H9 (cell line): ENCODE measurements at places on chromosomes 4 and X.

- no peak for DNase-seq
Measured at GRCh38 chr4:143026459-143027170, 158.1 kb upstream of the USP38 start.

- DNase-seq = no peak
Measured at GRCh38 chr4:77344001-77344400, 187.0 kb downstream of the CCNG2 start.

DNA sequence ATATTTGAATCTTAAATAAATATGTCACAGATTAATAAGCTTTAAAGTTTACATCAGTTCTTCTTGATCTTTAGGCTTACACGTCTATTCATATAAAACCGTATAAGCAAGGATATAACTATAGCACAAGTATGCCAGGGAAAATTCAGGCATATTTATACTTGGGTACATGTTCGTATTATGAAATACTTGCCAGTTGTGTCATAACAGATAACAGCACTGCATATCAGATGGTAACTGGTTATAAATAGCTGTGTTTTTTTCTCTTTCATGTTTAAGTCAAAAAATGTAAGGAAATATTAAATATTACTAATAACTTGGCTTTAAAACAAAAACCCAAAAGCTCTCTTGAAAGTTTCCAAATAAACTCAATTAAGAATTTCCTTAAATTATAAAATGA, 17.5 kb downstream of the BRWD3 start:
- DNase-seq = no peak

- no peak for DNase-seq
Measured at GRCh38 chrX:112704187-112704586, 24.4 kb upstream of the LHFPL1 start.

GRCh38 chrX:79366873-79367749, at the start of gene ITM2A:
Gene ITM2A, minus strand, starts transcription at chrX:79367334. Its CDS starts 119 bp downstream, at chrX:79367215.
- peak; percentile 60 for DNase-seq

GRCh38 chr4:153573881-153574802, 108.0 kb downstream of the TMEM131L start:
- no peak for DNase-seq

DNA sequence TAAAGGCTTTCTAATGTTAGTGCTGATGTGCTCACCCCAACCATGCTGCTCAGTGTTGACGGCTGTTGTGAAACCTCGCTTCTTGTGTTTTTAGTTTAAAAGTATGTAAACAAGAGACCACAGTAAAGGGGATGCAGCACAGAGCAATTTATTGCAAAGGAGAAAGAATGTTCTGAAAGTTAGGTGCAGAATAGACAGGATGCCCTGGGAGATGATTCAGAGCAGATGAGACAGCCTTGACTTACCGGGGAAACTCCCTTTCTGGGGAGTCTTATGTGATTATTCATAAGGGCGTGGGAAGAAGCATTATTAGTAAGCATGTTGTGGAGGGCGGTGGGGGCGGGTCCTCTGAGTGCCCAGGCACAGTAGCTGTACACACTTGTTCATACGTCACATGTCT, 47.7 kb downstream of the EVC start:
- DNase-seq = no peak

GRCh38 chrX:133868682-133869081, 116.7 kb downstream of the GPC3 start:
- no peak for DNase-seq

GRCh38 chrX:23118890-23119527, 119.2 kb downstream of the DDX53 start:
- peak; percentile 40 for DNase-seq

- DNase-seq = no peak
Measured at GRCh38 chr4:10647846-10648245, 36.7 kb downstream of the CLNK start.

DNA sequence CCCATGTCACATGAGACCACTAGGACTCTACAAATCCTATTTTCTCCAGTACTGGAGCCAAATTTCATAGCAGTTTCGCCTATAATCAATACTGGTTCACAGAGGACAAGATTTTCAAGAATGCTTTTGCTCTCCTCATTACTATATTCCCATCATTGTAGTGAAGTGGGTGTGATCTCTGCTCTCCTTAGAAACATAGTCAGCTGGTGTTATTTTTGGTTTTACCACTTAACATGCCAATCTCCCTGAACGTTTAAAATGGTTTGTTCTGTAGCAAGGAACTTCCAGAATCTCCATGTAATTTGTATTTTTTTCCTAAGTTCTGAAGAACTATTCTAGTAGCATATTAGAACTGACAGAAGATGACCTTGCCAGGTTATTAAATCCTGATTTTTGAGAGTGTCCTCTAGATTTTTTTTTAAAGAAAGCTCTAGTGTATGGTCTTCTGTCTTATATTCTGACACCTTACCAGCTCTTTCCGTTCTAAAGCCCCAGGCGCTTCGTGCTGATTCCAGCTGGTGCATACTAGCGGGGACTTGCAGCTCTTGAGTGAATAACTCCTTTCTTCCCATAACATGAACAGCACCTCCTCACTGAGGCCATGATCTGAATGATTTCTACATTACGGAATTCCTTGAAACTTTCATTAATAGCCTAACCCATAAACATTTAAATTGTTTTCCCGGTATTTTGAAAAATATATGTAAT, 1372.9 kb downstream of the TECRL start:
- DNase-seq = no peak

GRCh38 chr4:108619372-108620100, 840 bp upstream of the RPL34 start:
- DNase-seq = no peak

- DNase-seq = no peak
Measured at GRCh38 chrX:85052636-85053343, 49.1 kb downstream of the APOOL start.

DNA sequence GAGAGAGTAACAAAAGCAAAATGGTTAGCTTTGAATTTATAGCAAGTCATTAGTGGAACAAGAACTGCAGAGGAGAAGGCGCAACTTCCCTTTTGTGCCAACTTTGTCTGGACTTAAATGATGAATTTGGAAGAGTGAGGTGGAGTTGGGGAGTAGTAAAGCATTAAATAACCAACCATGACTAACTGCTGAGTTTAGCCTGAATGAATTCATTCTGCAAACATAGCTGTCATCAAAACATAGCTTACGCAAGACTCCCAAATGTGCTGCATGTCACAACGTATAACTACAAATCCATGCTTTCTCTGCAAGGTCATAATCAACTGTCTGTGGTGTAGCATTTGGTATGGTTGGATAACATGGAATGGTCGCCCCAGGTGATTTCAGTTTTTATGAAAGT, 75.9 kb upstream of the RPL34 start:
- DNase-seq = no peak

DNA sequence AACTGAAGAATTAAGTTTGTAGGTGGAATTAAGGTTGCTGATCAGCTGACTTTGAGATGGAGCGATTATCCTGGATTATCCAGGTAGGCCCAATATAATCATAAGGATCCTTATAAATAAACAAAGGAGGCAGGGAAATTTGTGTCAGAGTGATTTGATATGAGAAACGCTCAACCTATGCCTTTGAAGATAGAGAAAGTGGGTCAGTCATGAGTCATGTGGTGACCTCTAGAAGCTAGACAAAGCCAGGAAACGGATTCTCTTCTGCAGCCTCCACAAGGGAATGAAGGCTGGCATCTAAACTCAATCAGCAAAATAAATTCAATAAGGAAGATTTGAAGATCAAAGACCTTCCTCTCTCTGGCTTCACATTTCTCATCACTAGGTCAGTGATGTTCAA, 41.5 kb upstream of the SMIM10 start:
- no peak for DNase-seq

- DNase-seq = no peak
Measured at GRCh38 chr4:105871997-105872396, 23.3 kb upstream of the NPNT start.

GRCh38 chr4:75169427-75169826, 236.5 kb downstream of the PARM1 start:
- DNase-seq = no peak

DNA sequence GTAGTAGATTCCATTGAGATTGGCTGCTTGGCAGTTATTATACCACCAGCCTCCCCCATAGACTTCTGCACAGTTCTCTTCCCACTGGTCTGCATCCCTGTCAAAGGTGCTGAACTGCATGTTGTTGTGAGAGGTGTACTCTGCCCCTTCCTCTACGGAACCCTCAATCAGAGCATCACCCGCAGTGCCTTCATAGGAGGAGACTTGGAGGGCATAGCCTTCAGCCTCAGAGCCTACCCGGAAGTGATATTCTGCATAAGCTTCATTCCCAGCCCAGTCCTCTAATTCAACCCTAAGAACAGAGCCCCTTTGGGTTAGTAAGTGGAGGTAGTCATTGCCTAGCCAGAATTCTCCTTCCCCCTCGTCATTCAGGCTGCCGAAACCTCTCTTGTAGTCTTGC, 6.3 kb downstream of the FGA start:
- DNase-seq = no peak

DNA sequence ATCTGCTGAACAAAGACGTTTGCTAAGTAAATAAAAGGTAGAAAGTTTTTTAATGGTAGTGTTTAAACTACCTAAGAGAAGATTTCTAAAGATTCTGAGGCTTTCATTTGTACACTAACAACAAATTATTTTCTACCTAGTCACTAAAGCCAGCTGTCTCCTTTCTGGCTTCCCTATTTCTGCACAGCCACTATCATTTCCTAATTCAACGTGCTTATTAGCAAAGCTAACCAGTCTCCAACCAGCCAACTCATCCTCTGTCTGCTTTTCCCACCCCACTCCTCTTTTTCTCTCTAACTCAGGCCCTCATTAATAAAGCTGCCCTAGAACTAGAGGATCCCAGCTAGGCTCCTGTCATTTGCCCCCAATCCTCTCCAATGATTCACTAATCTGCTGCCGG, 118.2 kb downstream of the ZNF827 start:
- no peak for DNase-seq

GRCh38 chr4:70925899-70926635, 23.9 kb downstream of the MOB1B start:
- DNase-seq = no peak

GRCh38 chrX:47272013-47272408, 39.2 kb downstream of the USP11 start:
- DNase-seq = no peak

DNA sequence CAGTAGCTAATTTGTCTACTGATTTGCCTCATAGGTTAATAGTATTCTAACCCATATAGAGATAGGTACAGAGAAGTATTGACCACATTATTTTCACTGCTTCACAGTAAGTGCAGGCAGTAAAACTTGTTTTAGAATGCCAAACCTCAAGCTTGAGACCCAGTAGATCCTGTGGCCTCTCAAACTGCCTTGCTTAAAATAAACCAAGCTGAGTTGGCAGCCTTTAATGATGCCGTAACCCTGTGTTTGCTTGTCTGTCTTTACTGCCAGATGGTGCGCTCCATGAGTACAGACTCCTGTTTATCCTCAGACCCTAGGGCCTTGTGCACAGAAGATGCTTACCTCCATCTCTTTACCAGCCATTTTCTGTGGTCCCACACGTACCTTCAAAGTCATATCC, 50.8 kb downstream of the ANXA3 start:
- DNase-seq = no peak

DNA sequence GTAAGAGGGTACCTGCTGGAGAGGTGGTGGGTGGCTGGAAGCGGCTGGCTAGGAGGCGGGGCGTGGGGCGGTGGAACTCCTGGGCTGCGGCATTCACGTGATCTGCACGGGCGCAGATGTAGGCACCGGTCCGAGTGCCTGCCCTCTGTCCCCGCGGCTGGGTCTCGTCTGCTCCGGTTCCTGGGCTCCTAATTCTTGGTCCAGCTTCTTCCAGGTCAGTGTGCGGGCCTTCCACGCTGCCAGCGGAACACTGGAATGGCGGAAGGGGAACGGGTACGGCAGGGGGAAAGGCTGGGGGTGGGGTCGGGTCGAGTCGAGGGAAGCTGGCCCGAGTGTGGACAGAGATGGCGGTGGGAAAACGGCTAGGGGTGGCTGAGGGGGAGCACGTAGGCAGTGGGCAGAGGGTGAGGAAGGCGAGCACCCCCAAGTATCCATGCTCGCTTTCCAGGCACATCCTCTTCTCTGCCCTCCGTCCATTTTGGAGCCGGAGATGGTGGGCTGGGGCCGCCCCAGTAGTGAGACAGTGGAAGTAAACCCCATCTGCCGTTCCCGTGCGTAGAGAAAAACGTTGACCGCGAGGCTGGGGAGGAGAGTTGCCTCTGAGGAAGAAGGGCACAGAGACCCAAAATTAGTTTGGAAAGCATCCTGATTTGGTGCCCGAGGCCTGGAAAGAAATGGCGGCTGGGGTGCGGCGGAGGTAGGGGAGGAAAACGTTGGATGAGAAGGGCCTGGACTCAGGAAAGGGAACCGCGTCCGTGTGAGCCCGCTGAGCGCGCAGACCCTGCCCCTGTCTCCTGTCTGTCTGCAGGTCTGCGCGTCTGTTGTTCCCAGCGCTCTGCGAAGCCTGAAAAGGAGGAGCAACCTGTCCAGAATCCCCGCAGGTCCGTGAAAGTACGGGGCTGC, at the start of gene TCEAL4:
TCEAL4 (plus strand) TSS at position 105 of the 903 bp plus-strand sequence. CDS start 1,161 bp downstream, outside the sequence.
- DNase-seq = peak; percentile 83

GRCh38 chr4:169492436-169493163, 119.8 kb downstream of the NEK1 start:
- peak; percentile 47 for DNase-seq
